ENCODE measurements at places on chromosomes 2 and 18.

- no peak for DNase-seq
These were observed 117.4 kb upstream of the ITGB6 start for GRCh38 chr2:160317181-160318099.

DNA sequence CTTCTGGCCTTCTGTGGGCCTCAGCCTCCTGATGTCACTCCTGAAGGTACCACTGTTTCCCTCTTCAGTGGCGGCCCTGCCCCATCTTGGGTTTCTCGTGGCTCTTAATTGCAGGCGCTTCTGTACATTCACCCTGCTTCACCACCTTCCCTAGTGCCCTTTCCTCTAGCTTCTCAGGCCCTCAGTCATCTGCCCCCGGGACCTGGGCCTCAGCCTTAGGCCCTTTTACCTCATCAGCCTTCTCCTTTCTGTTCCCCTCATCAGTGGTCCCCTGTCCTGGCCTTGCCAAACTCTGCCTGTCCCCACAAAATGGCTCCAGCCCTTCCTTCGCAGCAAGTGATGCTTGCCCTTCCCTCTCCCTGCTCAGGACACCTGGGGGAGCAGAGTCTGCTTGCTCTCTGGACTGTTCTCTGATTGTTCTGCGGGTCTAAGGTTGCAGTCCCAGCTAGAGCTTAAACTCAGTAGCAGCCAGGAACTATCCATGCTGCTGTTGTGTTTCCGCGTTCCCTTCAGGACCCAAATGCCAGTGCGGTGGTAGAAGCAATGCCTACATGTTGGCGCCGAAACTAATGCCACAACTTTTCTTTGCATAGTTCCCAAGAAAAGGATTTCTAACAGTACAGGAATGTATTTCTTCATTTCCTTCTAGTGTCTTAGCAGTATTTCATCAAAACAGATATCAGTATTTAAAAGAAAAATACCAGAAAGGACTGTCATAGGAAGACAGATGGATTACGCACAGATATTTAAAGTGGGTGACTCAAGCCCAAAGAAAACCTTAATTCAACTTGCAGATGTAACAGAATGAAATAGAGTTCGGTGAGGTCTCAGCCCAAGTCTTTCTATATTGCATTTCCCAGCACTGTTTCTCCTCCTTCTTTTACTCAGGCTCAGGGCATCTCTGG is 7.5 kb downstream of the ASB1 start:
- no peak for DNase-seq

GRCh38 chr2:203870481-203870880 is 2.9 kb downstream of the CTLA4 start:
- DNase-seq: no peak

DNA sequence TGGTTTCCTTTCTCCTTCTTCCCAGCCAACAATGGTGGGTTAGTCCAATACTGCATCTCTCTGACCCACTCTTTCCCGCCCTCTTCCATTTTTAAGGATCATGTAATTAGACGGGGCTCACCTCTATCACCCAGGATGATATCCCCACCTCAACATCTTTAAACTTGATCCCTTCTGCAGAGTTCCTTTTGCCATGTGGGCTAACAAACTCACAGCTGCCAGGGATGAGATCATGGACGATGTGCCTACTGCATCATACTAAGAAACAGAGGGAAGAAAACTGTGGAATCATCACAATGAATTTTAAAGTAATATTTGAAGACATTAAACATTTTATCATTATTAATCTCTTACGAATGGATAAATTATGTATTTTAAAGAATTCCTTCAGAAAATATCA is 183.5 kb downstream of the RDH14 start:
- no peak for DNase-seq

DNA sequence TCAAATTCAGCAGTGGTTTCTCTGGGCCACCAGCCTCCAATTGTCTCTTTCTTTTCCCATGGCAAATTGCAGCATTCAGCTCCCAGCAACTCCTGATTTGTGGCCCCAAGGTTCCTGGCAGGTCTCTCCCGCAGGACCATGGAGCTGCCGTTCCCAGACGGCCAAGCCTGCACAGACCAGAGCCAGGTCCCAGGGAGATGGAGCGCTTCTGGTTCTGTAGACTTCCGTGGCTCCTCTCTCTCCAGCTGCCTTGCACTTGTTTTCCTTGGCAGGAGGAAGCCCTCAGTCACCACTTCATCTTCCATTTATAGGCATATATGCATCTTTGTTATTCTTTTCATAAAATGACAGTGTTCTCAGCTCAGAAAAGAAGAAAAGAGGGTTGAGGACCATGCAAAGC is 21.7 kb downstream of the TNP1 start:
- no peak for DNase-seq

DNA sequence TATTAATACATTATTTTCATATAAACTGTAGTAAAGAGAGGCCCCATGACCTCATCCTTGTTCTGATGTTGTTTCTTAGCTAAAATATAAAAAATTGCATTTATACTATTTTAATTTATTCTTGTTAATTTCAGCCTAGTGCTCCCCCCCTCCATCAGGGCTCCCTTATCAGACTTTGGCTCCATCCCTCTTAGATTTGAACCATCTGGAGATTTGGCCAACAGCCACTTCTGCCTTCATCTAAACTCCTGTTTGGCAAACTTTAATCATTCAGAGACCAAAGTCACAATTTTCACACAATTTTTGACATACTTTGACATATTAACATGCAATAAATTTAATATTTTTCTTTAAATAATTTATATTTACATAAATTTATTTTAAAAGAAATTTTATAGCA is 569.3 kb downstream of the TDRD15 start:
- DNase-seq: no peak

GRCh38 chr2:174643356-174643755 is 45.8 kb upstream of the WIPF1 start:
- DNase-seq: no peak

- DNase-seq: no peak
These were observed 44.1 kb downstream of the ERBB4 start for GRCh38 chr2:212494418-212495020.
